ENCODE measurements at places on chromosomes 7 and 10.

DNA sequence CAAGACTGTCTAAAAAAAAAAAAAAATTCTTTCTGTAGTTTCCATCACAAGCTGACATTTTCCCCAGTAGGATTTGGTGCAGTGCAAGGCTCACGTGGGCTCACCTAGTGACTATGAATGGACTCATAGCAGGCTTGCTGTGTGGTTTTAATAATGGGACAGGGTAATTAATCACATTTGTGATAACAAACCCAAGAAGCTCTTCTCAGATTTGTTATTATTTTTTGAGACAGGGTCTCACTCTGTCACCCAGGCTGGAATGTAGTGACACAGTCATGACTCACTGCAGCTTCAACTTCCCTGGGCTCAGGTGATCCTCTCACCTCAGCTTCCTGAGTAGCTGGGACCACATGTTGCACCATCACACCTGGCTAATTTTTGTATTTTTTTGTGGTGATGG, 40.0 kb downstream of the NACAD start:
- no peak for DNase-seq

DNA sequence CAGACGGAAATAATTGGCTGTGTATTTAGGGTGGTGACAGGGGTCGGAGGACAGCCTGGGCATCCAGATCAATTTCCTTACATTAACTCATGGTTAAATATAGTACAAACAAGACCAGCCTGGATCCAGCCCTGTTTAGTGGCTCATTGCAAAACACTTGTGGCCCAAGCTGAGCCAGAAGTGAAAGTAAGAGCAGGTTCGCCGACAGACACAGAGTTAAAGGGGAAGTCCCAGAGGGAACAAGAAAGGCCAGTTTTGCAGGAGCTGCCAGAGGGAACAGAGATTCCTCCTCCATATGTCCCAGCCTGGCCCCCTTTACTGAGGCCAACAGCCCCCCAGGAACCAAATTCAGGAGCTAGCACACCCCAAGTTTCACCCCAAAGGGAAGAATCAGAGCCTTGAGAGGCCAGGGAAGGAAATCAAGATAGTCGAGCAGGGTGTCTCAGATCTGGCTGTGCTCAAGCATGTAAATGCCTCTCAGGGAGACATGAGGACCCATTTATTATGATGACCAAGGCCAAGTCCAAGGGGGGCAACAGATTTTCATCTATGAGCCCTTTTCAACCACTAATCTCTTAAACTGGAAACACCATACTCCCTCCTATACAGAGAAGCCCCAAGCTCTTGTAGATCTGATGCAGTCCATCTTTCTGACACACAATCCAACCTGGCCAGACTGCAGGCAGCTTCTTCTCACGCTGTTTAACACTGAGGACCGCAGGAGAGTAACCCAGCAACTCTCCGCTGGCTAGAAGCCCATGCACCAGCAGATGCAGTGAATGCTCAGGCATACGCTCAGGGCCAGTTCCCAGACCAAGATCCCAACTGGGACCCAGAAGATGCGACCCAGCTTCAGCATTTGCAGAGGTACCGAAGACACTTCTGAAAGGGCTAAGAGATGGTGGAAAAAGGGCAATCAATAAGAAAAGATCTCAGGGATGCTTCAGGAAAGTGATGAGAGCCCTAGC, 15.9 kb upstream of the ADCK2 start:
- peak; percentile 73 for DNase-seq

GRCh38 chr10:37937864-37938263, 38.6 kb downstream of the ZNF25 start:
- DNase-seq = no peak

GRCh38 chr7:20233362-20233761, 16.2 kb upstream of the MACC1 start:
- no peak for DNase-seq

DNA sequence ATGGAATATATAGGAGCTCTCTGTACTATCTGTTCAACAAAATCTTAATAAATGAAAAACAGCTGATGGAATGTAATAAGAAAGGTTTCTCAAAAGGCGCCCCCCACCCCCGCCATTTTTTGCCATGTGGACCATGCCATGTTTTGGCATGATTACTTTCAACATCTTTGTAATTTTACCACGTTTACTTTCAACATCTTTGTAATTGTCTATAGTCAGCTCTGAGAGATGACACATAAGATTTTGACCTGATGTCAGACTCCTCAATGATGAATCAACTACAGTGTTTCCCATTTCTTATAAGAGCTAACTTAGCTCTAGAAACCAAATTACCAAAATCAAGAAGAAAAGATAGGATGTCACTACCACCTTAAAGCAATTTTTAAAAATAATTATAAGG, 144.9 kb upstream of the AHR start:
- no peak for DNase-seq

DNA sequence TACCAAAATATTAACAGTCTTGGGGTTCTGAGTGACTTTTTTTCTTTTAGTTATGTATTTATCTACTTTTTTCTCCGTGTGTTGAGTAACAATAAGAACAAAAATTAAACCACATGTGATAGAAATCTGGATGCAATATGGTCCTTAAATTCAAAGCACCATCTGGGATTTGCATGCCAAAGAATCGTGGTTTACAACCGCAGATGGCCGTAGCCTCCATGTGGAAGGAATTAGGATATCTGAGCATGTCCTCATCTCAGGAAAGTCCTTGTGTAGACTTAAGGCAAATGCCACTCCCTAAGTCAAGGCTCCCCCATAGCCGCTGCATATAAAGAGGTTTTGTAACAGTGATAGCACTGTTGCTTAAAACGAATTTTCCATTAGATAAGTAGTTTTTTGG, 304.0 kb downstream of the ZEB1 start:
- peak; percentile 62 for DNase-seq

DNA sequence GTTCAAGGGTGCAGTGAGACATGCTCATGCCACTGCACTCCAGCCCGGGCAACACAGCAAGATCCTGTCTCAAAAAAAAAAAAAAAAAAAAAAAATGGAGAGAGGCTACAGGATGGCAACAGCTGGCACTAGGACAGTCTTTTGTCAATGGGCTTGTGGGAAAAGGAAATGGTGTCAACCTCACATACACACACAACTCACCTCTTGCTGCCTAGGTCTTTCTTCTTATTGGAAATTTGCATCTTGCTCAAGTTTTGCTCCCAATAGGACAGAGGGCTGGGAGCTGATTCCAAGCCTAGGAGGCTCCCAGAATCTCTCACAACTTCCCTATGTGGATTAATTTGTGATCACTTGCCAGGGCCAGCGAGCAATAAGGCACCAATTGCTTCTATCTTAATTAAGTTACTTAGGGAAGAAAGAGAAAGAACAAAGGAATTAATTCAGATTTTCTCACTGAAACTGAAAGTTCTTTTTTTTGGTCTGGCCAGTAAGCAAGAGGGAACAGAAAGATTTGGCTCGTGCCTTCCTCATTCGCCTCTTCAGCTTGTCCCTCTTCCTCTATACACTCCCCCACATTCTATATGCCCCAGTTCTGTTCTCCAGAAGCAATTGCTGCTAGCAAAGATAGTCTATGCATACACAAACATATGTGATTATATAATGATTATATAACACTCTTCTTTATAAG, 33.8 kb downstream of the MAP3K8 start:
- DNase-seq = no peak

Data from AG08396 (cell line).